ENCODE measurements at places on chromosomes 1 and 21.

GRCh38 chr1:203638950-203639349 is 12.3 kb downstream of the ATP2B4 start:
- DNase-seq, result no peak

DNA sequence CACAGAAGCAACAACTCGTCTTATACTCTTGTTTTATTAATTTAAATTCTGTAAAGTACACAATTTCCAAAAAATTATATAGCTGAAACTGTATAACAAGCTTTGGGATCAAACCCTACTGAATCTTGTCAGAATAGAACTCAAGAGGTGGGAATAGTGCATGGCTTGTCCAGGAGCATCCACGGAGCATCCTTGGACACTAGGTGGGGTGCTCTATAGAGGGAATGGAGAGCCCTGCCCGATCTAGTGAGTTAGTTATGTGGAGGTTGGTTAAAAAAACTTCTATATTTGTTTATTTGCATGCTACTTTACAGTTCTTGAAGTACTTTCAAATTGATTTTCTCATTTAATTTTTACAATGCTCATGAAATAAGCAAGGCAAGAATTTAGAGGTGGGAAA is 28.3 kb downstream of the ROR1 start:
- no peak for DNase-seq

GRCh38 chr1:168801032-168801745 is 72.2 kb upstream of the DPT start:
- DNase-seq, result no peak

DNA sequence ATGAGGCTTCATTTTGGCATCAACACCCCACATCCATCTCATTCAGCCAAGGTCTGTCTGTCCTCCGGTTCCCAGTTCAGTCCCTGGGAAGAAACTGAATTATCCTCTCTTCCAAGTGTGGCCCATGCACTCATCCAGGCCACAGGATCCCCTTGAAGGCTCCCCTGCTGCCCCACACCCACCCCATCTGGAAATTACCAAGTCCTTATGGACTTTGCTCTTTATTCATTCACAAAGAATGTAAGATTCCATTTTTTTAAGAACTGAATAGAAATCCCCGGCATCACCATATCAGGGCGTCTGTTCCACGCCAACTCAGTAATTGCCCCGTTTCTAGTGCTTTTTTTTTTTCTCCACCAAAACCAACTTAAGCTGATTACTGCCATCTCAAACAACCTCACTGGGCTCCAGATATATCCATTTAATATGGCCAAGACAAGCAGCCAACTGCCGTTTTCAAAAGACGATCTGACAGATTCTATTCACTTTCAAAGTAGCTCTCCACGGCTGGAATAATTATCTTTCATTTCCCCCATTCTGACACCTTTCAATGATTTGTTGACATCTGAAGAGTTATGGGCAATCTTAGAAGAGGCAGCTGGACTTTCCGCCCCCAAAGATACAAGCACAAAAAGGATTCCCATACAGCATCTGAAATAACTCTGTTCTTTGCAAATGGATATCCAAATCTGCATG is 55.9 kb downstream of the OLIG1 start:
- no peak for DNase-seq

DNA sequence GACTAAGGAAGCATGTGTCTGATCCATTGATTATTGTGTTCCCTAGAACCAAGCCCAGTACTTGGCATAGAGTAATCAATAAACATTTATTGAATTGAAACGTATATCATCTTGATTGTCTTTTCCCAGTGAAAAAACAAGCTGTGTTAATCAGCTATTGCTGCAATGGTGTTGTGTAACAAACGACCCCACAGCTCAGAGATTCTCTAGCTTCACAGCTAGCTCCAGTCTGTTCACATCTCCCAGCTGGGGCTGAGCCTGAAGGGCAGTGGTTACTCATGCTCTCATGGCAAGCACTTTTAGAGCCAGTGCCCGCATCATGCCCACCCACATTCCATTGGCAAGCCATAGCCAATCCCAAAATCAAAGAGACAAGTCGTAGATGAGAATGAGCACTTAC is 237.4 kb upstream of the RAB4A start:
- DNase-seq, result no peak

DNA sequence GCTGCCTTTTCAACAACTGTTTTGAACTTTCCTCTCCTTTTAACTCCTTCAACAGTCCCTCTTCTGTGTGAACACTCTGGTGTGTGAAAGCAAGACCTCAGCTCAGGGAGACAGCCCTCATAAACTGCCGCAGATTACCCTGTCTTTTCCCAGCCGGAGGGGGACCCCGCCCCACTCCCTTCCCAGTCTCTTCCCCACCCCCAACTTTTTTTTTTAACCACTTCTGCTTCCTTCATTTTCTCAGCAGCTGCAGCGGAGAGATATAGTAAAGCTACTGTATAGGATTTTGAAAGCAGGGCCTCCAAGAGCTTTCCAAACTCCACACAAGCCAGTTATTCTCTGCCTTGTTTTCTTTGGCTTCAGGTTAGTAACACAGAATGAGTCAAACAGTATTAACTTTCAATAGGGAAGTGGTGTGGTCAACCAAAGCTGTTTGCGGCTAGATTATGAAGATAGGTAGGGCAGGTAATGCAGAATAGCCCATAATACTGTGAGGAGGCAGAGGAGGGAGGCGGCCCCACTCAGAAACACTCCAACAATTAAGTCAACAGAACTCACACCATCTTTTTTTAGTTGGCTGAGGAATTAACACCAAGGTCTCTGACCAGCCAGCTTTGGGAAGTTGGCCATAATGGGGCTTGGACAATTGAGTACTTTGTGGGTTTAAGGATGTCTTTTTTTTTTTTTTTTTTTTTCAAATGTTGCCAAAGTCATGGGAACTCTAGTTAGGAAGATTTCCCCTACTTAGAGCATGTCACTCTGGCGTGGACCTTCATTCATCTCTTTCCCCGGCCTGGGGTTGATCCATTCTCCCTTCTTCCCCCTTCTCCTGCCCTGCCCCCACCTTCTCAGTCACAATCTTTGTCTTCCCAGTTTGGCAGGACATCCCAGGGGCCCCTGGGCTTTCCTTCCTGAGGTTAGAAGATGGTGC is 177.0 kb downstream of the CLIC6 start:
- no peak for DNase-seq

GRCh38 chr21:43825936-43826622 is 36.7 kb downstream of the RRP1 start:
- DNase-seq, result no peak

DNA sequence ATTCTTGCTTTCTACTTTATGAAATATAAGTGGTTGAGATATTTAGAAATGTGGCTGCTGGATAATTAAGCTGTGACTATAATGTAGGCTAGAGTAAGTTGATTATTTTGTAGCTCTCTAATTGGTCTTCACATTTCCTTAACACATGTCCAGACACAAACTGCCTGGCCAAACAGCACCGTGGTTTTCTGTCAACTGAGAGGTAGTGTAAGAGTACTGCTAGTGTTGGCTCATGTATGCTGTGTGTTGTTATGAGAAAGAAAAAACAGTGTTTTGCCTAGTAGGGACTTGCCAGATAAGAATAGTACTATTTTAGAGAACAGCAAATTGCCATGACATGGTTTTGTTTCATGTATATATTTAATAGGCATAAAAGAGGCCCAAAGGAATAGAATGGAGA is 37.1 kb downstream of the TMED5 start:
- no peak for DNase-seq

DNA sequence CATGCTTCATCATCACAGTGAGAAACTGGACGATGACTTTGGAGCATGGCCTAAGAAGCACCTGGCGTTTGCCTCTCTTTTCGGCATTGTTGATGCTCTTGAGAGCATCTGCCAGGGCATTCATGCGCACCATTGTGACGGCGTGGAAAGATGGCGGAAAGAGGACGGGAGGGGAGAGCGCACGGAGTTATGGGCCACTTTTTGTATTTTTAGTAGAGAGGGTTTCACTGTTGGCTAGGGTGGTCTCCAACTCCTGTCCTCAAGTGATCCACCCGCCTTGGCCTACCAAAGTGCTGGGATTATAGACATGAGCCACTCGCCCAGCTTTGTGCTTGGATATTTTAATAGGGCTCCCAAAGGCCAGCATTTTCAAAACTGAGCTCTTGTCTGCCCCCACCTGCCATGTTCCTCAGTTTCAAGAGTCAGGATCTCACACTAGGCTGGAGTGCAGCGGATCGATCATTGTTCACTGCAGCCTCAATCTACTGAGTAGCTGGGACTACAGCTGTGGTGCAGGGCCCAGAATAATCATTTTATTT is 5.3 kb downstream of the RPS8 start:
- DNase-seq, result no peak

DNA sequence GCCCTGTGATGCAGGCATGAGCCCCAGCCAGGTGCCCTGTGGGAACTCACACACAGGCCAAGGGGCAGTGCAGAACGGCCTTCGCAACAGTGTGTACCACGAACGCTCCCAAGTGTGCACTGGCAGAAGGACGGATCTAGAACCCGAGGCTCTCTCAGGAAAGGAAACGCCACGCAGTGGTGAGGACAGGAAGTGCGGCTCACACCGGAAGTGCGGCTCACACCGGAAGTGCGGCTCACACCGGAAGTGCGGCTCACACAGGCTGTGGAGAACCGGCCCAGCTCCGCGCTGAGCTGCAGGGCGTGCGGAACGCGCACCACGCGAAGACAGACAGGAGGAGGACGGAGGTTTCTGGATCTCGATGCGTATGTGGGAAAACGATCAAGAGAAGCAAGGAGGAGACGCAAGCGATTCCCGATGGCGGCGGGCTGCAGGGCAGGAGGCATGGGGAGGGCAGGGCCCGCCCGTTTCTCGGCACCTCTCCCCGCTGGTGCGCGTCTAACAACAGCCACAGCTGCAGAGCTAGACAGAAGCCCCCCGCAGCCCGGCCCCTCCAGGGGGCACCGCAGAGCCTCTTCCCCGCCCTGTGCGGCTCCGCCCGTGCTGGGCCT is 35.9 kb upstream of the TMEM52 start:
- DNase-seq, result no peak

All from central memory CD8-positive, alpha-beta T cell (primary cell).